ENCODE measurements at places on chromosomes 5 and 9.
A peak's percentile ranks its signal among the peaks of the same experiment; 100 is the strongest.

GRCh38 chr9:126307322-126308061 lies 19.1 kb upstream of the MVB12B start:
- no peak for DNase-seq

DNA sequence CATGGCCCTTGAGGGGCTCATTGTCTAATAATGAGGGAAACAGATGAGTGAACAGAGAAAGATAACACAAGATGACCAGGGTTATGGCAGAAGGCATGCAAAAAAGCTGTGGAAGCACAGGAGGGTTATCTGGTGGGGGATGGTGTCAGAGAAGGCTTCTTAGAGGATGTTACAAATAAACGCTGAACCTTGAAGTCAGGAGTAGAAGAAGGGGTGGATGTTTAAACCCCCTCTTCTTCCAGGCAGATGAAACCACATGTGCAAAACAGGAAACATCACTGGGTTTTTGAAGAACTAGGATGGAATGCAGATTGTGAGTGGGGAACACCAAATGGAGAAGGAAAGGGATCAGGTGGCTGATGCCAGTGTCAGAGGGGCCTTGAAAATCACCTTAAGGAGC lies 41.8 kb upstream of the NR5A1 start:
- DNase-seq: no peak

- DNase-seq: no peak
These were observed 25.2 kb downstream of the IL12B start for GRCh38 chr5:159304961-159305595.

GRCh38 chr5:148989567-148989966 lies 73.3 kb downstream of the SH3TC2 start:
- no peak for DNase-seq

DNA sequence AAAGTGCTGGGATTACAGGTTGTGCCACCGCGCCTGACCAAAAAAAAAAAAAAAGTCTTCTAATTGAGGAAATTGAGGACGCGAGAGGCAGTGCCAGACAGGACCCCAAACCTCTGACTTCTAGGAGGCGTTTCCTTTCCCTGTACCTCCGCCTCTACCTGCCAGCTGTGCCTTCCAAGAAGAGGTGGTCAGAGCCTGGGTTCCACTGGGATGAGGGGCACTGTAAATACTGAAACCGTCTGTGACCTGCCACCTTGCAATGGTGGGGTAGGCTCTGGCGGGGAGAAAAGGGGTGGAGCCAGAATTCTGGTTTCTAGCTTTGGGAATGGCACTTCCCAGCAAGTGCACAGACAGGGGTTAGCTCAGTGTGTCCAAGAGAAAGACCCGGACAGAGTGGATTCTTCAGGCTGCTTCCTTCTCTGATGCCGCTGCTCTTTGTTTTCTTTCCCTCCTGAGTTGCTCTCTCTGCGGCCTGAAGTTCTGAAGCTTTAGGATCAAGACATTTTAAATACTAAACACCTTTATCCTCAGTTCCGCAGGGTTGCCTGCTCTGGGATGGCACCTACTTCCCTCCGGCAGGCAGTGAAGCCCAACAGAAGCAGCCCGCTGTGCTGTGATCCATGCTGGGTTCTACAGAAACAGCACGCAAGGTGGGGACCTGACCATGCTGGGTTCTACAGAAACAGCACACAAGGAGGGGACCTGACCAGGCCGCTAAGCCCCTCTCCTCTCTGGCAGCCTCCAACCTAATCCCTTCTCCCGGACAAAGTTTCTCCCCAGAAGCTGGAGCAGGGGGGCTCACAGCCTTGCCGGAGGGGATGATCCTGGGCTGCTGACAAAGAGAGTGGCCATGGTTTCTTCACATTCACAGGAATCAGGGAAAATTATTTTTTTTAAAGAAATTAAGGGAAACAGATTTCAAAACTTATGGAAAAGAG lies 65.2 kb downstream of the OTULIN start:
- DNase-seq: peak; percentile 73

DNA sequence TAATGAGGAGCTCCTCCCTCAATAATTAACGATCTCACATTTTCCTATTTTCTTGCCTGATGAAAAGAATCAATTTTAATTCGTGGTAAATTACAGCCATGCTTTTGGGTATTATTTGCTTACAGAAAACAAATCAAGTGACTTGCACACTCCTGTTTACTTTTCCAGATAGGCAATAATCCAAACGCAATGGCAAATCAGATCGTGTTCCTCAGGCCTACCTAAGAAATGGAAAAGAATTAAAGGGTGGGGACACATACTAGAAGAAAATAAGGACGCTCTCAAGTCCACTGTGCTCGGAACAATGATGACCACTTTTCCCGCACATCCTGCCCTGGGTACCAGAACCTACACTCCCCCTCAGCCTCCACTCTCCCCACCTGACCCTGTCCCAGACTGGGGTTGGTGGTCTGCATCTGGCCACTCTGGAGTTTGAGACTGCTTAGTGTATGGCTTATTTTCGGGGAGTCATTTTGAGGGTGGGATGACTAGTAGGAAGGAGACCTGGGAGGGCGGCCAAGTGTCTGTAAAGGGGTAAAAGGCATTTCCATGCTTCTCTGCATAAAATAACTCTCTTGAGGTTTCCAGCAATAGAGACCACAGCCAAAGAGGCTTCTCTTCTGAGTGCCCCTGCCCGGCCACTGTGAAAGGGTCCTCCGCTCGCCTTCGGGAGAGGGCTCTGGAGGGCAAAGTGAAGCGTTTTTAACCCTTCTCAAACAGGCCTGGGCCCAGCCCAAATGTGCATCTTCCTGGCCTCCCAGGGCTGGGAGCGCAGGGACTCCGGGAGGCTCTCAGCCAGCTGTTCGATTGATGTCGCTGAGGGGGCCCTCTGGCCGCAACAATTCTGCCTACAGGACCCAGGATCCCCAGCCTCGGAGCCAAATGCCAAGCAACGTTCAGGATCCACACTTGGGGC lies 4.5 kb upstream of the OTP start:
- DNase-seq: no peak
